Stimulated activated CD8-positive, alpha-beta memory T cell treated with anti-CD3 and anti-CD28 coated beads, Interleukin-2, amount 100 ng/mL, for 1 hour (primary cell): ENCODE measurements at places on chromosomes 16 and 17.

DNA sequence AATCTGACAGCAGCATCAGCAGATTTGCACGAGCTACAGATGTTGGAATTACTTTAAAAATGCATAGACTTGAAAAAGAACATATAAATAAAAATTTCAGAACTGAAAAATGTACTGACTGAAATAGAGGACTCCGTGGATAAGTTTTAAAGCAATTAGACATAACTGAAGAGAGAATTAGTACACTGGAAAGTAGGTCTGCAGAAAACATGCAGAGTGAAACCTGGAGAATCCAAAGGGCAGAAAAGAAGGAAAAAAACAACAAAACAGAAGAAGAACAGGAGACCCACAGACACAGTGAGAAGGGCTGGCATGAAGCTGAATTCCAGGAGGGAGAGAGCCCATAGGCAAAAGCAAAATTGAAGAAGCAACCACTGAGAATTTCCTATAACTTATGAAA is 57.2 kb upstream of the ENPP7 start:
- DNase-seq = no peak

DNA sequence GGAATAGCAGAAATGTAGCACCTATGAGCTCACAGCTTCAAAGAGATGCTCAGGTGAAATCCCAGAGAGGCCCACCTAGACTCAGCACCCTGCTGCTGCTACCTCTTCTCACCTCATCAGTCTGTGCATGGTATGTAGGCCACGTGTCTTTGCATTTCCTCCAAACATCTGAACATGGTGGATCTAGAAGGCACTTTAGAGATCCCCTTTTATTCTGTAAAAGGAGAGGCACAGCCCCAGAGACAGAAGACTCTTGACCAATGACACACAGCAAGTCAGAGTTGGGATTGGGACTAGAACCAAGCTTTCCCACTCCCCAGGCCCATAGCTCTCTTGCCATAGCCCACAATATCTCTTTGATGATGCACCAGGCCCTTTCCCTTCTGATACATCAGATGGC is 19.4 kb upstream of the NKD1 start:
- DNase-seq = no peak

GRCh38 chr16:86545954-86546637 is 8.9 kb downstream of the MTHFSD start:
- no peak for DNase-seq

GRCh38 chr17:79925242-79925957 is 86.2 kb upstream of the CBX4 start:
- no peak for DNase-seq

DNA sequence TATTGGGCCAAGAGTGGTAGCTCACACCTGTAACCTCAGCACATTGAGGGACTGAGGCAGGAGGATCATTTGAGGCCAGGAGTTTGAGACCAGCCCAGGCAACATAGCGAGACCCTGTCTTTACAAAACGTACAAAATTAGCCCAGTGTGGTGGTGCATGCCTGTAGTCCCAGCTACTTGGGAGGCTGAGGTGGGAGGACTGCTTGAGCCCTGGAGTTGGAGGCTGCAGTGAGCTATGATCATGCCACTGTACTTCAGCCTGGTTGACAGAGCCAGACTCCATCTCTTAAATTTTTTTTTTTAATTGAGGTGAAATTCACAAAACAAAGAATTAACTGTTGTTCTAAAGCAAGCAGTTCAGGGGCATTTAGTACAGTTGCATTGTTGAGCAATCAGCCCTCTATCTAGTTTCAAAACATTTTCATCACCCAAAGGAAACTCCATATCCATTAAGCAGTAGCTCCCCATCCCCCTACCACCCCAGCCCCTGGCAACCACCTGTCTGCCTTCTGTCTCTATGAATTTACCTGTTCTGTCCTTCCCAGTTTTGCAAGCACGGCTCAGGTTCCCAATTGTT is 15.6 kb downstream of the SNX29 start:
- no peak for DNase-seq

DNA sequence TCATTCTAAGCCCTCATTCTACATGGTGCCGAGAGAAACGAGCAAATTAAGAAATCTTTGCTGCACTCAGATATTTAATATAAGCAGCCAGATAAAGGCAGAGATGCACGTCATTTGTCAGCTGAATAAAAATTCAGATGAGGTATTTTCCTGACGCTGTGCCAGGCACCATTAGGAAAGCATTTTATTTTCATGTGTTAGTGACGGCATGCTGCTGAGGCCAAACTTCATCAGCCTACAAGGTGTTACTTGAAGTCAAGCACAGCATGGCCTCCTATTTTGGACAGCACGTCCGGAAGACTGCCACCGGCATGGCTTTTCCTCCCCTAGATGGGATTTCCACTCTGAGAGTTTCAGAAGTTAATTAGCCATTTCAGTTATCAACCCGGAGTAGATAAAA is 70.3 kb downstream of the IRX3 start:
- no peak for DNase-seq

- DNase-seq = no peak
Measured at GRCh38 chr16:67177743-67178699, 5.7 kb downstream of the MATCAP1 start.

DNA sequence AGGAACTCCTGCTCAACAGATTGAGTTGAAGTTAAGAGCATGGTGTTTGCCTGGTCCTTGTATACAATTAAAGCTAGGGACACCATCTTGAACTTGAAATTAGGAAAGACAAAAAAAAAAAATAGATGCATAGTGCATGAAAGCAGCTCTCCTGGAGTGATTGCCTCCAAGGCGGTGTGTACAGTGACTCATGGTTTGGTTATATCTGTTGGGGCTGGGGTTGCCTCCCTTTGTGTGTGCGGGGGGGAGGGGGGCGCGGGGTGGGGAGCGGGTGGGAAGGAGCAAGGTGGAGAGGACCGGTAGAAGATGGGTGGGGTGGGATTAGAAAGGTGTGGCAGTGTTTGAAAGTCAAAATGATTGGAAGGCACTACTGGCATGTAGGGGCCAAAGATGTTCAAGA is 3.4 kb downstream of the TMED6 start:
- DNase-seq = no peak

- no peak for DNase-seq
Measured at GRCh38 chr17:40456396-40456951, 13.2 kb downstream of the IGFBP4 start.

DNA sequence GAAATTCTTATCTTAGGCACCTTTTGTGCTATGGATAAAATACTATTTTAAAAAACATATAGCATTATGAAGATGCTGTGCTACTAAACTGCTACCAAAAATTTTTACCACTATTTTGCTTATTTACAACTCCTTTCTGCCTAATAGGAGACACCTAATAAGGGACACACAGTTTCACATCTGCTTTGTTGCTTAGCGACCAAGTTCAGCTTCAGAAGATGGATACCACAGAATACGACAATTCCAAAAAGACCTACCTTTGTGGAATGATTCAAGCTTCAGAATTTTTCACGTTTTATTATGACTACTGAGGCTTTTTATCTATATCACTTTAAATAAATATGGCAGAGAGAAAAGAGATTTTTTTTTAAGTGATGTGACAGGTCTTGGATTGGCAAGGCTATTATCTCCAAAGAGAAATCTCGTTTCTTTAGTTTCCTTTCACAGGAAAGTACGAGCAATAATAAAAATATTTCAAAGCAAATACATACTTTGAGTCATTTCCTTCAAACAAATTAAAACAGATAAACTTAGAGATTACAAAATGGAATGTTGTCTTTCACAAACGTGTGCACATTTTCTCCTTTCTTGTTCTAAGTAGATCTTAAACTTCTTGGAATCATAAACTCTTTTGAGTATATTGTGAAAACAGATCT is 35.4 kb downstream of the SPAG9 start:
- no peak for DNase-seq

DNA sequence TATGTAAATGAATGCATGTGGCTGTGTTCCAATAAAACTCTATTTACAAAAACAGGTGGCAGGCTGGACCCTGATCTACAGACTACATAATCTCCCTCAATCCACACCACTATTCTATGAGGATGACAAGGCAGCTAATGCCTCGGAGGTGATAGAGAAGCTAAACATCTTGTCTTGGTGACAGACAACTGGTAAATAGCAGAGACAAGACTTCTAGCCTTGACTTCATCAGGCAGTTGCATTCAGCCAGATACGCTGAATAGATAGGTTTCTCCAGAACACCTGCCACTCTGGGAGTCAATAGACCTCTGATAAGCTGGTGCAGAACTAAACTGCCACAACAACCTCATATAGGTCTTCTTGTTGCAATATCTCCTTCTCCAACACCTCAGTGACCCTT is 3.3 kb downstream of the ATPAF2 start:
- no peak for DNase-seq

DNA sequence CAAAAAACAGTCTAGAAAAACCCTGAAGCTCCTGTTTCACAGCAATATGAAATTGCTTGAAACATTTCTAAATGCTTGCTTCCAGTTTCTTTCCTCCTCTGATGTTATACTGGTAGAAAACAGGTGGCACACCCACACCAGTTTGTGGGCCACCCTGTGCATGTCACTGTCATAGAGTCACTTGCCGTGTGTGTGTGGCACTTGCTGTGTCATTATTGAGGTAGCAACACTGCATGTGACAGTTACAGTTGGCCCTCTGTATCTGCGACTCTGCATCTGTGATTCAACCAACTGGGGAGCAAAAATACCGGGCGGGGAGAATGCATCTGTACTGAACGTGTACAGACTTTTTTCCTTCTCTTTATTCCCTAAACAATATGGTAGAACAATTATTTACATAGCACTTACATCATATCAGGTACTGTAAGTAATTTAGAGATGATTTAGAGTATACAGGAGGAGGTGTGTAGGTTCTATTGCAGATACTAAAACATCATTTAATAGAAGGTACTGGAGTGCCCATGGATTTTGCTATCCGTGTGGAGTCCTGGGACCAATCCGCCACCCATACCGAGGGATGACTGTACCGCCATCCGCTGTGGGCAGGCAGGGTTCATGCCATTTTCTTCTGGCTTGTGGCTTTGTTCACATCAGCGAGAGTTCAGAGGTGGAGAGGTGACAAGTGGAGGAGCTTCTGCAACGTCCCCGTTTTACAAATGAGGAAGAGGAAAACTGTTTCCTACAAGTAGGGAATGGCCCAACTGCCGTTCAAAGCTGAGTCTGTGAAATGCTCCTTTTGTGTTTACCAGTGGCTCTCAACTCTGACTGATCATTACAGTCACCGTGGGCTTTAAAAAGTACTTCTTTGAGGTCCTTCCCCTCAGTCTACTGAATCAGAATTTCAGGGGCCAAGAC is 373.7 kb downstream of the SNX29 start:
- DNase-seq = no peak

- no peak for DNase-seq
Measured at GRCh38 chr16:60586493-60586892, 1449.7 kb downstream of the CDH8 start.

- DNase-seq = no peak
Measured at GRCh38 chr16:9977333-9977897, 204.8 kb downstream of the GRIN2A start.

DNA sequence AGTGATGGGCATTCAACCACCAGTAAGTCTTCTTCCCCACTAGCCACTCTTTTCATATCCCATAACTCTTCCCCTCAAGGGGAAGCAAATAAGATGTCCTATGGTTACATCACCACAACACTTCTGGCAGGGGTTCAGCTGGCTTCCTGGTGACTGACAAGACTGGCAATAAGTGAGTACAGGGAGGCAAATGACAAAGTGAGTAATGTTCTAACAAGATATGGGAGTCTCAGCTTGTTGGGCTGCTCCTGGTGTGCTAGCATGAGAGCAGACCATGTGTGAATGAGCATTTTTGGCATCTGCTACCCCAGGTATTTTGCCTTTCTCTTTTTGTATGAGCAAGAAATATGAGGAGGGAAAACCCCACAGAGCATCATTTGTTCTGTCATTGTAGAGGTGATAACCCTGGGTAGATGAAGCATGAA is 9.9 kb downstream of the TMIGD1 start:
- DNase-seq = no peak

GRCh38 chr17:72095316-72095715 is 25.5 kb upstream of the SOX9 start:
- DNase-seq = no peak

DNA sequence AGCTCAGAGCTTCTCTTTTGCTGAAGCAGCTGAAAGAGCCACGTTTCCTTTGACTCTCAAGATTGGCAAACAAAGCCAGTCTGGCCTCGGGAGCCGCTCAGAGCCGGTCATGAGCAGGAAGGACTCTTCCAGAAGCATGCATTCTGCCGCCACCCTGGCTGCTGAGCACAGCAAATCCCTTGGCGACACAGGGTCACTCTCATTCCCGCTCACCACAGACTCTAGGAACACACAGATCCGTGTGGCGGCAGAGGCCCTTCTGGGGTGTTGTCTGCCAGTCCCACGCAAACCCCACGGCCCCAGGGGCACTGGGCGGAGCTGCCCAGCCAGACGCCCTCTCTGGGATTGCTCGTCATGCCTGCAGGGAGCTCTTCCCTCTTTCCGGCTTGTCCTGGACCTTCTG is 157.0 kb downstream of the C16orf95 start:
- DNase-seq = no peak

- DNase-seq = no peak
Measured at GRCh38 chr17:80938556-80938955, 53.1 kb upstream of the CHMP6 start.

DNA sequence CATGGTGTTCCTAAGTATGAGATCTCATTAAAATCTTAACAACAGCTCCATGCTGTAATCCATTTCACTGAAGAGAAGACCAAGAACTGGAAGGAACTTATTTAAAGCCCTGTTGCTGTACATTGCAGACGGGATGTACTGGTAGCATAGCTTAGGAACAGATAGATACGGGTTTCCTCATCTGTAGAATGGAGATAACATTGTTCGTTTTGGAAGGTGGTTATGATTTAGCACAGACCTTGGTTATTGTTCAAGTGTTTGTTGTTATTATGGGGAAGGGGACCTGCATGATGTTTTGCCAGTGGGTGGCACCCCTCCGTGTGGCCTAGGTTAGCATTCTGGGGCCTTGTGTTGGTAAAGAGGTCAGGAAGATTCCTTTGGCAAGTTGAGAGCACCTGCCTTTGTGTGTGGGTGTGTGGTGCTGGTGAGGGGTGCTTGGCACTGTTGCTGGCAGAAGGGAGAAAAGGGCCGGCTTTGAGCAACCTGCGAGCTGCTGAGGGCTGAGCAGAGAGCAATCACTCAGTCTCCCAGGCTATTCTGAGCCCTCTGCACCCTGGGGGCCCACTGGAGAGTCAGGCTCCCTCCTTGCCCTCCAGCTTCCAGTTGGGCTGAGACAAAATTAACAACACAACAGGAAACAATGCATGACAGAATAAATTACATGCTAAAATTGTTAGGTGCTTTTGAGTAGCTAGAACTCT is 2.3 kb downstream of the TAOK2 start:
- DNase-seq = no peak
